ENCODE measurements at places on chromosomes 13 and 19.

DNA sequence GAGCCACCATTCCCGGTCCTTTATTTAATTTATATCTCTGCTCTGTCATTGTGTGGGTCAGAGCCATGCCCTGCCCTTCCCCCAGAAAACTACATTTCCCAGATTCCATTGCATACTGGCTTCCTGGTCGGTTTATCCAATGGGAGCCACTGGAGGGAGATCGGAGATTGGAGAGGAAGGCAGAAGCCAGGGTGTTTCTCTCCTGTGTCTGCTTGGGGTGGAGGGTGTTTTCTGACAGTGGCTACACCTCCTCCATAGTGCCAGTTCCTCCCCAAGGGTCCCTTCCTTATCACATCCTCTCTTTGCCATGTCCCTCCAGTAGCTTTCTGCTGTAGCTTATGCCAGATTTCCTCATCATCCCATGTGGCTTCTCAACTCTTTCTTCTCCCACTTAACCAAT lies 19.0 kb downstream of the OLFM2 start:
- DNase-seq = peak; percentile 82

- peak; percentile 76 for DNase-seq
Measured at GRCh38 chr13:97344265-97345175, 89.4 kb upstream of the RAP2A start.

GRCh38 chr19:18203408-18203862 lies 407 bp downstream of the RAB3A start:
- DNase-seq = peak; percentile 55

DNA sequence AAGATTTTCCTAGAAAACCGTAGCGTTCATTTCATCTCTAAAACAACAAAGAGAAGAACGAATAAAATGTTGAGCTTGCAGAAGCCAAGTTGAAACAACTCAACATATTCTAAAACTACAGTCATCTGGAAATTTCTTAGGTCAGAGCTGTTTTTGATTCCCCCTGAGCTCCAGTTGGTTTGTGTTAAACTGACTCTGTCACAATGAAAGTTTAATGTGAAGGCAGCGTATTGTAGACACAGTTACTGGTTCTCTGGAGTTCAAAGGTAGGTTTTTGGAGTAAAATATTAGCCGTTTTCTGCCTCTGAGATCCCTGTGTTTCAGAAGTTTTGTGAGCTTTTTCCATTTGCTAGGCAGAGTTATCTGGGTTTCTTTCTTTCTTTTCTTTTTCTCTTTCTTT lies 2.2 kb downstream of the ARHGEF7 start:
- peak; percentile 53 for DNase-seq

GRCh38 chr13:92407858-92408257 lies 818.7 kb upstream of the GPC6 start:
- no peak for DNase-seq

- DNase-seq = peak; percentile 20
Measured at GRCh38 chr13:27338816-27339215, 68.2 kb downstream of the RASL11A start.

DNA sequence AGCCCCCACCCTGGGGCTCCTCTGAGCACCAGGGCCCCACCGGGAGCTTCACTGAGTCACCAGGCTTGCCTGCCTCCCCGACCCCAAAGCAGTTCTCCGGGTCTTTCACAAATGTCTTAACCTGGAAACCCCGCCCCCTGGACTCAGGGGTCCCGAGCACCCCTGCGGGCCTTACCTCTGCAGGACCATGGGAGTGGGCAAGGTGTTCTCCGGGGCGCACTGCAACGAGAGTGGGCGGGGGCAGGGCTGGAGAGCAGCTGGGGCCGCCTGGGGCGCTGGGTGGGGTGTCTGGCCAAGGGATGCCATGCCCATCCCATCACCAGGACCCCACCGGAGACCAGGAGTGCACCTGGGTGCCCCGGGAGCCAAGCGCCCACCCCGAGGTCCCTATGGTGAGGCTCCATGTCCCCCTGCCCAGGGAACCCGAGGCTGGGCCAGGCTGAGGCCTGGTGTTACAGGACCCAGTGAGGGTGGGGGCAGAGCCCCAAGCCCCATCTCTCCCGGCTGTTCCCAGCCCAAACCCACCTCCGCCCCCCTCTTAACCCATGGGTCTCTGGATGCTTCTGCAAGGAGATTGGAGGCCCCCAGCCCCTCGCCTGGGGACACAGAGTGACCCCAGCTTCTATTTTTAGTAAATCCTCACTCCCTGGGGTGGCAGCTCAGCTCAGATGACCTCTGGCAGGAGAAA lies 10.9 kb downstream of the MKNK2 start:
- no peak for DNase-seq

DNA sequence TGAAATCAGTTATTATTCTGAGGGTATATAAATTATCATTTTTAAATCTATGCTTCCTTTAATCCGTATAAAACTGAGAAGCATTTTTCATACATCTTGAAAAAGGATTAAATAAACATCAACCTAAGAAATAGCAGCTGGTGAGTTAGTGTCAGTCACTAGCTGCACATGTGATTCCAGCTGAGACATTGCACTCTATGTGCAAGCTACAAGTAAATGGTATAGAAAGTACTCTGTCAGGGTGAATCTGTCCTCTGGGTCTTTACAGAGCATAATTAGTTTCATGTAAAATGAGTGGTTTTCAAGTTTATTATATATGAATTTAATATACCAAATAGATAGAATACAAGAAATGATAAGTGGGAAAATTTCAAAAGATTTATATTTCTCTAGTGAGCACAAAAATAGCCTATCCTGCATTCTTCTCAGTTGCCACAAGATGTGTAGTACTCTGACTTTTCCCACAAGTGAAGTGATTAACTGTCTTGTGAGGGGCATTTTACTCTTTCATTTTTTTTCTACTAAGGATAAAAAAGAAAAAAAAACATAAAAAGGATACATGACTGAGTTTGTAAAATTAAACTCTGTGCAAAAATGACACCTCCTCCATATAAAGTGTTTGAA lies 1372.1 kb downstream of the PCDH9 start:
- no peak for DNase-seq

DNA sequence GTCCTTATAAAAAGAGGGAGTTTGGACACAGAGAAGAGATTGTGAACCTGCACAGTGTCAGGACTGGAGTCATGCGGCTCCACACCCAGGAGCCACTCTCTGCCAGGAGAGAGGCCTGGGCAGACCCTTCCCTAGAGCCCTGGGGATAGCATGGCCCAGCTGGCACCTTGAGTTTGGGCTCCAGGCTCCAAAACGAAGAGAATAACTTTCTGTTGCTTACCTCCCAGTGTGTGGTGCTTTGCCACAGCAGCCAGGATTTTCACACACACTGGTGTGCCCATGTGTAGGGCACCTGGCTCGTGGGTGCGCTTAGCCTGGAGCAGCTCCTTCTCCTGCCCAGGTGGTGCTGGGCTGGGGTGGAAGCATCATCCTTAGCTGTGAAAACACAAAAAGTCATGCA lies 344.3 kb downstream of the TEX29 start:
- no peak for DNase-seq

DNA sequence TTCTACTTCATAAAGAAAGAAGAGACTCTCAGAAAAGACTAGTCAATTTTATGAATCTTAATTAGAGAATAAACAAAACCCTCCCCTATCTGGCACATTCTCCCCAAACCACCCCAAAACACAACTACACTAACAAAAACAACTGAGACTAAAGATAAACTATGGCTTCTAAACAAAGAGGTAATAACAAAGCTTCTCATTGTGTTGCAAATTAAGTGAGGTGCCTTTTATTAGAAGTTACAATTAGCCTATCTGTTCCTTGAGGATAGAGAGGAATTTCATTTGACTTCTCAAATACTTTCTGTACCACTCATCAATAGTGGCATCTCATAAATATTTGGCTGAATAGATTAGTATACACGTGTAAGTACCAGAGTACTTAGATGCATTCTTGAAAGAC lies 1196.2 kb downstream of the PCDH9 start:
- no peak for DNase-seq

DNA sequence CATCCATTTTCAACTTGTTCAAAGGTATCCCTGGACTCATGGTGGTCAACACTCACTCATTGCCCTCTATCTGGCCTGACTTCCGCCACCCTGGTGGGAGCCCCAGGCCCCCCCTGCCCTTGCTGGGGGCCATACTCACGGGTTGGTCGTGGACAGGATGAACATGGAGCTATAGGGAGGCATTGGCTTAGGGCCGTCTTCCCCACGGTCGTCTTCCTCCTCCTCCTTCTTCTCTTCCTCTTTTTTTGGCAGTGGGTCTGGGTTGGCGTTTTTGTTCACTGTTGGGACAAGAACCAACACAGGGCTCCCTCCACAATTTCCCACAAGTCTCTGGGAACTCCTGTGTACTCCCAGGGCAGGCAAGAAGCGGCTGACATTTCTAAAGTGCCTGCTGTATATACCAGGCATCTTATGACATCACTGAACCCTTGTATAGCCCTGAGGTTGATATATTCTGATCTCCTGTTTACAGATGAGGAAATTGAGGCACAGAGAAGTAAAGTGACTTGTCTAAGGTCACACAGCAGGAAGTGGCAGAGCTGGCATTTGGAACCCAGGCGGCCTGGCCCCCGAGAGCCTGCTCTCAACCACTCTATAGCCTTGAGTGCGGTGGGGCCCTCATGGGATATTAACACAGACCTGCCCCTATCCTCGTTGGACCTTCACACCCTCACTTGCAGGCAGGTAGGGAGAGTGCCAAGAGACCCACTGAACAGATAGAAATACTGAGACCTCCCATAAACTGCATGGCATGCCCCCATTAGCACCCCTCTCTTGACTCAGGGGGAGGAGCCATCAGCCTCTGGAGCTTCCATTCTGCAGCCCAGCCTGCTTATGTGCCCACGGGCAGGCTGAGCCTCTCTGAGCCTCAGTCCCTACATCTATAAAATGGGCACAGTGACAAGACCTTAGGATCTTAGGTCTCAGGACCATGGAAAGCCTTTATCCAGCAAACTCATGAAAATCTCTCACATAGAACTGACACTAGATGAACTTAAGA lies 135.0 kb downstream of the IER2 start:
- no peak for DNase-seq

- peak; percentile 14 for DNase-seq
Measured at GRCh38 chr19:6219586-6220290, 60.0 kb downstream of the MLLT1 start.

DNA sequence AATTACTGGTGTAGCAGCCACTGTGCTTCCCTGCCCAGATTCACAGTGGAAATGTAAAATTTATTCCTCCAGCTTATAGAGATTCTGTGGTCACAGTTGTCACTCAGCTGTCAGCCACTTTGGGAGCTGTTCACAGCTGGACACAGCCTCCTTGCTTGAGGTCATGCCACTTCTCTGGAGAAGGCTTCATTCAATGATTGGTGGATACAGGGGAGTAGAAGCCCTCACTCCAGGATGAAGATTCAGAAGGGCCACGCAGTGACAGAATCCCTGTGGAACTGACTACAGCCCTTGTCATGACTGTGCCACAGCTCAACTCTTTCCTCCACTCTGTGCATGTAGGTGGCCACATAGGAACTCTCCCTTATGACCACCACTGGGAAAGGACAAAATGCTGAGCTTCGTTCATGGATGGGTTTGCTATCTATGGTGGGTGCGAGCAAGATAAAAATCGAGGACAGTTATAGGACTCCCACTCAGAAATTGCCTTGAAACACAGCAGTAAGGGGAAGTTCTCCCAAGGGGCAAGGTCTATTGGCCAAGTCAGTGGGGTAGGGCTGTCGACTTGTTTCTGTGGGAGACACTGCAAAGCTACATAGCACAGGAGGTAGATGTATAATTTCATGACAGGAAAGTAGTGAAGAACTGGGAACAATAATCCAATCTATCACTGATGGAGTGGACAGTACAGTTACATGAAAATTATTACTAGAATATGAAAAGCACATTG lies 98.7 kb downstream of the CCNA1 start:
- no peak for DNase-seq

DNA sequence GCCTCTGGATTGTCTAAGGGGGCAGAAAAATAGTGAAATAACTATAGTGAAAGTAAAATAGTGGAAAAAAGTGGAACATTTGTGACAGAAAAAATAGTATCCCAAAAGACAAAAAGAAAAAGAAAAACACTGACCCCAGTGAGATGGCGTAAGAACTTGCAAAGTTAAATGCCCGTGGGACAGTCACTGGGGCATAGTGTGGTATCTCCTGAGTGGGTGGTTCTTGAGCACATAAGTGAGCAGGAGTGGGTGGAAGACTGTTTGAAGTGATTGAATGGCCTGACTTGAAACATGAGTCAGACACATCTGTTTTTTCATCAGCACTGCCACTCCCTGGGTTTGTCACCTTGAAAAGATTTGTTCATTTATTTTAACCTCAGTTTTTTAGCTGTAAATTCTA lies 2.5 kb downstream of the ZNF430 start:
- DNase-seq = peak; percentile 82

GRCh38 chr13:47959468-47960247 lies 41.4 kb downstream of the SUCLA2 start:
- no peak for DNase-seq

DNA sequence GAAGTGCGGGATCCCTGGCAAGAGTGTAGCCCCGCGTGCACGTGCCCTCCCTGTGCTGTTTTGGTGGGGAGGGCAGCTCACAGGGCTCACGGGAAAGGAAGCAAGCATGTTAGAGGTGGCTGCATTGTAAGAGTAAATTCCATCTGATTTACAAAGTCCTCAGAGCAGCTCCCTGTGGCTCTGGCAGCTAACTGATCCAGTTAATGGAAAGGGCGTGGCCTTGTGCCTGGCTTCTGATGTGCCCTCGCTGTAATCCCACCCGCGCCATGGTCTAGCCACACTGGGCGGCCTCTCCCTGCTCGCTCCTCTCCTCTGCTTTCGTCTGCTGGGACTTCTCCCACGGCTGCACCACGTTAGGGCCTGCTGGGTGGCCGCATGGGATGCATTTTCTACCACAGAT lies 258.5 kb downstream of the FGF9 start:
- no peak for DNase-seq

- DNase-seq = peak; percentile 39
Measured at GRCh38 chr13:34678154-34678553, 263.9 kb upstream of the NBEA start.

DNA sequence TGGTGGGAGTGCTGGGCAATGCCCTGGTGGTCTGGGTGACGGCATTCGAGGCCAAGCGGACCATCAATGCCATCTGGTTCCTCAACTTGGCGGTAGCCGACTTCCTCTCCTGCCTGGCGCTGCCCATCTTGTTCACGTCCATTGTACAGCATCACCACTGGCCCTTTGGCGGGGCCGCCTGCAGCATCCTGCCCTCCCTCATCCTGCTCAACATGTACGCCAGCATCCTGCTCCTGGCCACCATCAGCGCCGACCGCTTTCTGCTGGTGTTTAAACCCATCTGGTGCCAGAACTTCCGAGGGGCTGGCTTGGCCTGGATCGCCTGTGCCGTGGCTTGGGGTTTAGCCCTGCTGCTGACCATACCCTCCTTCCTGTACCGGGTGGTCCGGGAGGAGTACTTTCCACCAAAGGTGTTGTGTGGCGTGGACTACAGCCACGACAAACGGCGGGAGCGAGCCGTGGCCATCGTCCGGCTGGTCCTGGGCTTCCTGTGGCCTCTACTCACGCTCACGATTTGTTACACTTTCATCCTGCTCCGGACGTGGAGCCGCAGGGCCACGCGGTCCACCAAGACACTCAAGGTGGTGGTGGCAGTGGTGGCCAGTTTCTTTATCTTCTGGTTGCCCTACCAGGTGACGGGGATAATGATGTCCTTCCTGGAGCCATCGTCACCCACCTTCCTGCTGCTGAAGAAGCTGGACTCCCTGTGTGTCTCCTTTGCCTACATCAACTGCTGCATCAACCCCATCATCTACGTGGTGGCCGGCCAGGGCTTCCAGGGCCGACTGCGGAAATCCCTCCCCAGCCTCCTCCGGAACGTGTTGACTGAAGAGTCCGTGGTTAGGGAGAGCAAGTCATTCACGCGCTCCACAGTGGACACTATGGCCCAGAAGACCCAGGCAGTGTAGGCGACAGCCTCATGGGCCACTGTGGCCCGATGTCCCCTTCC lies 10.5 kb downstream of the C5AR1 start:
- no peak for DNase-seq

- DNase-seq = no peak
Measured at GRCh38 chr19:17888260-17888659, 16.5 kb downstream of the SLC5A5 start.
